ENCODE measurements at places on chromosomes 11 and 22. TPM values are rescaled to one million over a fixed set of nuclear protein-coding genes. Genes with fewer than 3 reads are reported as not detected.

The PLXNB2 gene
- total RNA-seq: 443 TPM

The STK33 gene
- 13.1 TPM for total RNA-seq

The FERMT3 gene
- 15.5 TPM for total RNA-seq

The SLC5A4 gene
- 2.1 TPM for total RNA-seq

The ZBTB16 gene
- total RNA-seq: 166 TPM

The UCP2 gene
- total RNA-seq: 269 TPM

The TRMU gene
- total RNA-seq: 61.4 TPM

The HTR3A gene
- total RNA-seq: not detected

The HRAS gene
- total RNA-seq: 85.3 TPM

The ZNF408 gene
- total RNA-seq: 10.7 TPM

DNA sequence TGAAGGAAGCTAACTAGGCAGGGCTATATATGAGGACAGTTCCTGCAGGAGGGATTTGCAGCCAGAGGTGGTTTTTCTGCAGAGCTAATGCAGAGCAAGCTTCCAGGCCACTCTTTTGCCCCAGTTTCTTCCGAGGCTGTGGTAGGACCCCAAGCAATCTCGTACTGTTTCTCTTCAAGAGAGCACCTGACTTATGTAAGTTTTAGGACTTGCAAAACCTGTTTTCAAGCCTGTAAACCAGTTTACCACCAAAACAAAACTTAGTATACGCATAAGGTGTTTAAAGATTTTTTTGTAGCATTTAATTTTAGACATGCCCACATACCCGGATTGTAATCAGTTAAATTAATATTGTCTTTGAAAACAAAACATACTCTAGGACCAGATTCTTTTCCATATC, 7.7 kb upstream of the APLP2 start:
- no peak for DNase-seq

- no peak for DNase-seq
Measured at GRCh38 chr22:22203048-22203971, 41.3 kb upstream of the VPREB1 start.

DNA sequence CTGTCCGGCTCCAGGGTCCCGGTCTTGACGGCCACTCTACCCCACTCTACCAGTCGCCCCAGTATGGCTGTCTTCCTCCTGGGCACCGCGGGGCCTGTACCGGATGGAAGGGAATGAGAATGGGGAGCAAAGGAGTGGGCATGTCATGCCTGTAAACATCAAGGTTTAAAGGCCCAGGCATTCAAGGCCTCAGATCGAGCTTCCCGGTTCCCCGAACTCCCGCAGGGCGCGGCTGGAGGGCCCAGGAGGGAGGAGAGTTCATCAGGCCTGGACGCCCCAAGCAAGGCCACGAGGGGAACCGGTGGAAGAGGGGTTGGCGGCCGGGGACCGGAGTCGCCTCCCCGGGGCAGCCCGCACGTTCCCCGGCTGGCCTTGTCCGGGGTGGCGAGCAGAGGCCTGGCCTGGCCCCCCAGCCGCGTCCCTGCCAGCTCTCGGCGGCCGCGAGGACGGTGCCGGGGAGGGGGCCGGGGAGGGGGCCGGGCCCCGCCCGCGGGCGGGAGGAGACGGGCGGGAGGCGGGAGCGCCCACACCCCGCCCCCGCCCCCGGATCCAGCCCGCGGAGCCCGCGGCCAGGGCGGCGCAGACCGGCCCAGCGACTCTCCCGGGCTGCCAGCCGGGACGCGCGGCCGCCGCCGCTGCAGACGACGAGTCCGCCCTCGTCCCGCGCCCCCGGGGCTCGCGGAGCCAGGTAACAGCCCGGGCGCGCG, at the start of gene CDC42EP1:
Gene CDC42EP1 (plus strand): TSS at position 580 of the 707 bp plus-strand sequence. CDS start 5,870 bp downstream, outside the sequence.
- no peak for DNase-seq

- peak; percentile 45 for DNase-seq
Measured at GRCh38 chr11:45924036-45924915, 1.8 kb downstream of the LARGE2 start.

GRCh38 chr22:45496451-45496941, 6.2 kb upstream of the FBLN1 start:
- DNase-seq: no peak

GRCh38 chr11:17148536-17148935, 59.2 kb downstream of the PIK3C2A start:
- no peak for DNase-seq

DNA sequence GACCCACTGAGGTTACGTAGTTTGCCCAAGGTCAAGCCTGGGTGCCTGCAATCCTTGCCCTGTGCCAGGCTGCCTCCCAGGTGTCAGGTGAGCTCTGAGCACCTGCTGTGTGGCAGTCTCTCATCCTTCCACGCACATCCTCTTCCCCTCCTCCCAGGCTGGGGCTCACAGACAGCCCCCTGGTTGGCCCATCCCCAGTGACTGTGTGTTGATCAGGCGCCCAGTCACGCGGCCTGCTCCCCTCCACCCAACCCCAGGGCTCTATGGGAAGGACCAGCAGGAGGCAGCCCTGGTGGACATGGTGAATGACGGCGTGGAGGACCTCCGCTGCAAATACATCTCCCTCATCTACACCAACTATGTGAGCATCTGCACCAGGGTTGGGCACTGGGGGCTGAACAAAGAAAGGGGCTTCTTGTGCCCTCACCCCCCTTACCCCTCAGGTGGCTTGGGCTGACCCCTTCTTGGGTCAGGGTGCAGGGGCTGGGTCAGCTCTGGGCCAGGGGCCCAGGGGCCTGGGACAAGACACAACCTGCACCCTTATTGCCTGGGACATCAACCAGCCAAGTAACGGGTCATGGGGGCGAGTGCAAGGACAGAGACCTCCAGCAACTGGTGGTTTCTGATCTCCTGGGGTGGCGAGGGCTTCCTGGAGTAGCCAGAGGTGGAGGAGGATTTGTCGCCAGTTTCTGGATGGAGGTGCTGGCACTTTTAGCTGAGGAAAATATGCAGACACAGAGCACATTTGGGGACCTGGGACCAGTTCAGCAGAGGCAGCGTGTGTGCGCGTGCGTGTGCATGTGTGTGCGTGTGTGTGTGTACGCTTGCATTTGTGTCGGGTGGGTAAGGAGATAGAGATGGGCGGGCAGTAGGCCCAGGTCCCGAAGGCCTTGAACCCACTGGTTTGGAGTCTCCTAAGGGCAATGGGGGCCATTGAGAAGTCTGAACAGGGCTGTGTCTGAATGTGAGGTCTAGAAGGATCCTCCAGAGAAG, 1.6 kb downstream of the GSTP1 start:
- DNase-seq: no peak

- DNase-seq: no peak
Measured at GRCh38 chr11:120632579-120632978, 121.0 kb downstream of the GRIK4 start.

- DNase-seq: no peak
Measured at GRCh38 chr22:35600476-35600875, 16.7 kb downstream of the MB start.

DNA sequence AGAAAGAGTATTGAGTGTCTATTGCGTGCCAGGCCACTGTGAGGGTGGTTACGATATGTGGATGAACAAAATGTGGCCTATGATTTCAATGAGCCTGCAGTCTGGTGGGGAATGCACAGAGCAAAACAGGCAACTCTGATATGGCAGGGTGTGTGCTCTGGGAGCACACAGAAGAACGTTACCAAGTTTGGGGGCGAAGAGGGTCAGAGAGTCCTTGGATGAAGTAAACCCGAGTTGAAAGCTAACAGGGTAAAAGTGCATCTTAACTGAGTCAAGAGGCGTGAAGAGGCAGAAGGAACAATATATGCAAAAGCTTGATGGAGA, 258 bp downstream of the CFAP68 start:
- DNase-seq: no peak

DNA sequence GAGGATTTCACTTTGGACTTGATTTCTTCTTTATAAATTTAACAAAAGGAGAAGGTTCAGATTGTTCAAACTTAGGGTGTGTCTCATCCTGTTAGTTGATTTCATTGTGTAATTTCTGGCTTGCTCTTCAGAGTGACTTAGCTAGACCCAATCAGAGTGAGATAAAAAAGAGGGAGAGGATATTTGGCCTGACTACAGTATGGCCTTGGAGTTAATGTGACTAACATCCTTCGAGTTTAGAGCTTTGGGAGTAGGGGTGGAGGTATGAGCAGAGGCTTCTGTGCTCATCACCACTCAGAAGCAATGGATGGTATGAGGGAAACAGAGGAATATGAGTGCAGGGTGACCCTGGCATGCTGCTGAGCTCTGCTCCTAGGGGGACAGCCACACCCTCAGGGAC, 114.2 kb downstream of the ME3 start:
- DNase-seq: no peak

DNA sequence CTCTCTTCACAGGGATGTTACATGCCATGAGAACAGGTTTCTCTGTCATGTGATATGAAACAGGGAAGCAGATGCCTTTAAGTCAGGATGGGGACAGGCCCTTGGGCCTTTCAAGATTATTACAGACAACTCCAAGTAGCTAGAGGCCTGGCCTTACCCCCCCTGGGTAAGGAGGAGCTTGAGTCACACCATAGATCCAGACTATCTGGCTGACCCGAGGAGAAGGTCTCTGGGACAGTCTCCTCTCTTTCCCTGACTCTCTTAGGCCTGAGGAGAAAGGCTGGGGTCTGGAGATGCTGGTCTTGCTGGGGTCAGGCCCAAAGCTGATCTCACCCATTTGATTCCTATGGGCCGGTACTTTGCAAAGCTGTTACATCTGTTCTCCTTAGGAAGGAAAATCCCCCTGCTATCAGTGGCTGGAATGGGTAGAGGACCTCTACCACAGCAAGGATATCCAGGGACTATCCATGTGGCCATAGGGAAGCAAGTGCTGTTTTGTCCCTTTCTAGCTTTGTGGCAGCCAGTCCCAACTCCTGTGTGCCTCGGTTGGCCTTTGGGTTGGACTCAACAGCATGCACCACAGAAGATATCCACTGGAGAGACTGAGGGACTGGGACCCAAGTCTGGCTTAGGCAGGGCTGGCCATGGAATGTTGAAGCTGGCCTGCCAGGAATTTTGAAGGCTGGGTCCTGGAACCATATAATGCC, 25.2 kb downstream of the RELT start:
- DNase-seq: no peak

DNA sequence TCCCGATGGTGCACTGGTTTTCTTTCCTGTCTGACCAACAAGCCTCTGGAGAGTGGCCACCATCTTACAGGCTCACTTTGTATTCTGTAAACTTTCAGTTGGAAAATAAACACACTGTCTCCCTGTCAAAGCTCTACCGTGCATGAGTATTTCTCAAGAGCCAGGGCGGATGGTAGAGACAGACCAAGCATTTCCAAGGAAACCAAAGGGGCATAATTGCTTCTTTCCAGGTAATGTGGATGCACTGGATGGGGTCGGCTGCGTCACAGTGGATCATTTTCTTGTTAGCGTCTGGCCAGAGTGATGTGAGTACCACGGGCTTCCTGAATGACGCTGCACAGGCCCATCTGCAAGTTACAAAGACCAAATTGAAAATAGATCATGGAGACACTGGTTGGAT, 5.1 kb upstream of the SEZ6L start:
- no peak for DNase-seq

DNA sequence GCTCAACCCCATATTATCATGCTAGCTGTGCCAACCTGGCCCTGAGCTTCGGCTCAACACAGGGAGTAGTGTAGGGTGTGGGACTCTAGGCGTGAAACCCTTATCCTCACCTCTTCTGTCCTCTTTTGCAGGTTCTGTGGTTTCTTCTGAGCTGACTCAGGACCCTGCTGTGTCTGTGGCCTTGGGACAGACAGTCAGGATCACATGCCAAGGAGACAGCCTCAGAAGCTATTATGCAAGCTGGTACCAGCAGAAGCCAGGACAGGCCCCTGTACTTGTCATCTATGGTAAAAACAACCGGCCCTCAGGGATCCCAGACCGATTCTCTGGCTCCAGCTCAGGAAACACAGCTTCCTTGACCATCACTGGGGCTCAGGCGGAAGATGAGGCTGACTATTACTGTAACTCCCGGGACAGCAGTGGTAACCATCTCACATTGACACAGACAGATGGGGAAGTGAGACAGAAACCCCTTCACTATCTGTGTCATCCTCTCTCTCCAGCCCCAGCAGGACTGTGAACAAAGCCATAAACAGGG, 76.4 kb downstream of the GGTLC2 start:
- no peak for DNase-seq
